ENCODE measurements at places on chromosomes 2 and 18.

- no peak for DNase-seq
Measured at GRCh38 chr2:64735504-64735903, 81.8 kb upstream of the SERTAD2 start.

DNA sequence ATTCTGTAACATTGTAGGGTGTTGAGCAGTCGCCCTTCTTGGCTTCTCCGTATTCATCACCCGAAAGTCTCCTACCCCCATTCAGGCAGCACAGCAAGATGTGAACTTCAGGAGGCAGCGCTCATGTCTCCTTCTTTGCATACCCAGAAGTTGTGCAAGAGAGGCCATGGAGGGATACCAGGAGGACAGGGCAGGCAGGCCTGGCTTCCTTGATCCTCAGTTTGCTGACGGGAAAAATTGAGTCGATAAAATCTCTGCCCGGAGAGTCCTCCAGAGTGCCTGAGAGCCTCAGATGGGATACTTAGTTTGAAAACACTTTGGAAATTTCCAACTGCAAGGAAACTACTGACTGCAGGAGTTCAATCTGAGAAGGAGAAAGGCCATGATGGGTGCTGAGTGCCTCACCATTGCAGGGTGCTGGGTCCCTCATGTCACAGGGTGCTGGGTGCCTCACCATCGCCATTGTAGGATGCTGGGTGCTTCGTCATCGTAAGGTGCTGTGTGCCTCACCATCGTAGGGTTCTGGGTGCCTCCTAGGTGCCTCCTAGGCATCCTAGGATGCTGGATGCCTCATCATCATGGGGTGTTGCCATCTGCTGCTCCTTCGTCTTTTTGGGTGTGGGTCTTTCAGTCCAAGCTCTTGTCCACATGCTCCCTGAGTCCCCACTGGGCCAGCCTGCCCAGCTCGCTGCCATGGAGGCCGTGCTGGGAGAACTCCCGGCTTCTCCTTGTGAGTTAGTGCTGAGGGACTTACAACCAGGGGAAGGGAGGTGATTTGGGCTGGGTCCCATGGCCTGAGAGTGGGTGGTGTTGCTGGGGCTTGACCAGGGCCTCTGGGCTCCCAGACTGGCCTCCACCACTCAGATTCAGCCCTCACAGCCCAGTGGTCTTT lies 162.4 kb downstream of the DDX1 start:
- peak; percentile 37 for DNase-seq

DNA sequence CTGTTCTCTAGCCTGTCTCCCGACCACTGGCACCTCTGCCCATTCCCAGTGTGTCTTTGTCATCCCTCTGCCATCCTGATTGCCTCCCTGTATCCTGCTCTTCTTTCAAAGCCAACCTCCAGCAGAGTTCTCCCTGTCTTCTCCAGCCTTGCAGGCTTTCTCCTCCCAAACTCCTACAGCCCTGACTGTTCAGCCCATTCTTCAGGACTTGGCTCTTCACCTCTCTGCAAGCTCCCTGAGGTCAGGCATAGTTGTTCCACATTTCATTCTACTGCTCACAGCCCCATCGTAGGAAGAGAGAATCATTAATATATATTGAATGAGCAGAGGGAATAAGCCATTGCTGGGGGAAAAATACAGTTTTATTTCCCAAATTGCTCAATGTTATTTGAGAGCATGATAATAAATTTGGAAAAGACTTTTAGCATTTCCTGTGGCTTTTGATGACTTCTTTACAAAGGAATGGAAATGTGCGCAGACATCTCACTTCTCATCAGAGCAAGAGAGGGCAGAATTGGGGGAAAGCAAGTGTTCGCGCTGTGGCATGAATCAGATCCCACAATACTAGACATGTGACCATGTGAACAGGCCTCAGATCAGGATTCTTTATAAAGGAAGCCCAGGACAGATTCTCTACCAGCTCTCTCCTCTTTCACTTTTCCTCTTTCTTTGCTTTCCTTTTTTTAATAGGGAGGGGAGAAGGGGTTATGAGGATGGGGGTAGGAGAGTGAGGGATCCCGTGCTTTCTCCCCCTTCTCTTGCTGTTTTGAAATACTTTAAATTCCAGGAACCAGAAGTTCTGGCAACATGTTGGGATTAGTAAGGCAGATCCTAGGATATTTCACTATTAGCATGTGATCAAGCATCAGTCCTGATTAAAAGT lies 37.4 kb downstream of the EPAS1 start:
- DNase-seq, result no peak

GRCh38 chr18:6565815-6566081 lies 151.0 kb upstream of the L3MBTL4 start:
- no peak for DNase-seq

DNA sequence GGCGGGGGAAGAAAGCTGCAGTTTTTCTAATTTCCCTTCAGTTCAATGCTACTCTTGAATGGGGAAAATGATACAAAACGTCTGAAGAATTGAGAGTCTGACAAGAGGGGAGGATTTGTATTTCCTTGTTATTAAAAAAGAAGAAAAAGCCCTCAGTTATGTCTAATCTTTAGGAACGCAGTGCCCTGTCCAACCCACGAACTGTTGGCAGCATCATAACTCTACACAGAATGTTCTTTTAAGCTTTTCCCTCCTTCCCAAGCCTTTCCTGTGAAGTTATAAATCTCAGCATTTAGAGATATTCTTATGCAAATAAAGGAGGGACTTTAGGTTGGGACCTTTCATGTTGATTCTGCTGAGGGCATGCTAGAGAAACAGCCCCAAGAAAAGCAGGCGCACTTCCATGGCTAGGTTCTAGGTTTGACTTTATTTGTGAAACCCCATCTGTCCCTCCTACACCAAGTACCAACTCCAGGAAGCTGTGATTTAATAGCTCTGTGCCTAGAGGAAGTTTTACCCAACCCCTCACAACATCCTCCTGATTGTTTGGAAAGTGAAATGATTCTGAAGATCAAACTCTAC lies 288.6 kb downstream of the SETBP1 start:
- no peak for DNase-seq

GRCh38 chr2:797556-797955 lies 120.3 kb upstream of the TMEM18 start:
- no peak for DNase-seq

DNA sequence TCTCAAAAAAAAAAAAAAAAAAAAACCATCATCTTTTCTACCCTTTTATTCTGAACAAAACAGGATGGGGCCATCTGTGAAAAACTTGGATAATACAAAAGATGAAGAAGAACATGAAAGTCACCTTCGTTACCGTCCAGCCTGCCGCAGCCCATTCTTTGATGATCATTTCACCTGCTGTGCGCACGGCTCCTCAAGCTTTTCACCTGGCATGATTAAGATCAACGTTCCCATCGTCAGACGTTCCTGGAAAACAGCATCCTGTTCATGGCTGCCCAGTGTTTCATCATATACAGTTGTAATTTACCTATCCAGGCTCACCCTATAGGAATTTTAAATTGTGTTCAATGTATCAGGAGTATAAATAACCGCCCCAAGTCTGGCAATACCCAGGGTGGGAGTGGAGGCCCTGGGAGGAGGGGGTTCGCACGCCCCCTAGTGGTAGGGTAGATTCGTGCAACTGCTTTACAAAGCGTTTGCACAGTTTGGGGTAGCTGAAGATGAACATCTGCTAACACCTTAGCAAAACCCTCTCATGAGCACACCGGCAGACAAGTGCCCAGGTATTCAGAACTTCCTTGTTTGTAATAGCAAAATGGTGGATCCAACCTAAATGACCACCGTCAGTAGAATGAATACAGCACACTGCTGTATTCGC lies 49.0 kb upstream of the GLI2 start:
- DNase-seq, result no peak

DNA sequence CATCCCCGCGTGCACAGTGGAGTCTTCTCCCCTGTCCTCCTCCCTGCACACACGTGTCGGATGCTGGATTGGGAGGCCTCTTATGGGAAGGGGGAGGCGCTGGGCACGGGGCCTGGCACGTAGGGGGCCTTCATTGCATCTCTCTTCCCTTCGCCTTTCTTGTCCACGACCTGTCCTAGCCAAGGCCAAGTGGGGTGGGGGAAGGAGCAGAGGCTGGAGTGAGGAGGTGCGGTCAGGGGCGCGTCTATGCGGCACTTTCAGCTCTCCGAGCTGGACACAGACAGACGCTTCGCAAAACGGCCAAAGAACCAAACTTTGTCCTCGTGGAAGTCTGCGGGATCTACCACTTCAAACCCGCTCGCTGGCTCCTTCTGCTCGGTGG lies 13.4 kb downstream of the ALPG start:
- DNase-seq, result no peak

DNA sequence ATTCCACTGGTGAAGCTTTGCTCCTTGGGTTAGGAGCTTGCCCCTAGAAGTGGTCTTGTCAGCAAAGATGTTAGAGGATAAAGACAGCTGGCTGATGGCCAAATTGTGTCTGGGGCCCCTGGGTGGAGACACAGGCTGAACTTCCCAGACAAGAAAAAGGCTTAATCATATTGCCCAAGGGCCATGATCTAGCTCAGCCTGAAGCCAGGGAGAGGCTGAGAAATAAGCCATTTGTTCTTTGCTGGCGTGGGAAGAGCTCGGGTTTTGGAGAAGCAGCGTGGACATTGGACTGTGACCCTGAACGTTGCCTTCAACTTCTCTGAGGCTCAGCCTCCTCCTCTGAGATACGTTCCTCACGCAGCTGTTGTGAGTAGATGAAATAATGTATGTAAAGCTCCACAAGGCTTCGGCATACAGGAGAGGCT lies 153.0 kb downstream of the ZFP36L2 start:
- DNase-seq, result no peak

DNA sequence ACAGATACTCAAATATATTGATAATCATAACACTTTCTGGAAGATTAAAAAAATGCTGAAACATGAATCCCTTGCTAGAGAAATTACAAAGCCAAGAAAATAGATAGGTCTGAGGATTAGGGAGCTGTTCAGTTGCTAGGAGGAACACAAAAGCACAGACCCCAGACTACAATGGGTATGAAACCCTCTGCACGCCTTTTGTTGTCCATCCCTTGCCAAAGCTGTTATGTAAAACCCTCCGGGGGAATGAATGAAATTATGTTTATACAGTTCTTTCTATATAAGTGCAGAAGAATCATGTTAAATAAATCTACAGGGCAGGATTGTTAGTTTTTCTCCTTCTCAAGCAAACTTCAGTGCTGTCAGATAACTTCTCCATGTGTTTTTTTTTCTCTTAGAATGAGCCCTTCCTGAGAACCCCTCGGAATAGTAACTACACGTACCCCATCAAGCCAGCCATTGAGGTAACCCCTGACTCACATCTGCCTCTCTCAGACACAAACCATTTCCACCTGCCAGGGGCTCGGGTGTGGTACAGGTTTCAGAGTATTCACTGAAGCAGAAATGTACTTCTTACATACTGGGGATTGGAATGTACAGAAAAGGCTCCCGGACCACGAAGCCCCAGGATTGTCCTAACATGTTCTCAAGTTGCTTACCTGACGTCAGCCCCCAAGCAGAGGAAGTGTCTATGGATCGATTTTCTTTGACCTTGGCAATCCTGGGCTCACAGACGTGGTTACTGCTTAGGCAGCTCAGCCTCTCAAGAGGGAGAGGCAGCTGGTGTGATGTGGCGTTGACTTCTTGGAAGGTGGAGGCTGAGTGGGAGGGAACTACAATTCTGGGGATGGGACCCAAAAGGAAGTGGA lies 118.0 kb downstream of the PLB1 start:
- peak; percentile 75 for DNase-seq

- DNase-seq, result no peak
Measured at GRCh38 chr2:191951832-191952231, 104.9 kb upstream of the CAVIN2 start.

DNA sequence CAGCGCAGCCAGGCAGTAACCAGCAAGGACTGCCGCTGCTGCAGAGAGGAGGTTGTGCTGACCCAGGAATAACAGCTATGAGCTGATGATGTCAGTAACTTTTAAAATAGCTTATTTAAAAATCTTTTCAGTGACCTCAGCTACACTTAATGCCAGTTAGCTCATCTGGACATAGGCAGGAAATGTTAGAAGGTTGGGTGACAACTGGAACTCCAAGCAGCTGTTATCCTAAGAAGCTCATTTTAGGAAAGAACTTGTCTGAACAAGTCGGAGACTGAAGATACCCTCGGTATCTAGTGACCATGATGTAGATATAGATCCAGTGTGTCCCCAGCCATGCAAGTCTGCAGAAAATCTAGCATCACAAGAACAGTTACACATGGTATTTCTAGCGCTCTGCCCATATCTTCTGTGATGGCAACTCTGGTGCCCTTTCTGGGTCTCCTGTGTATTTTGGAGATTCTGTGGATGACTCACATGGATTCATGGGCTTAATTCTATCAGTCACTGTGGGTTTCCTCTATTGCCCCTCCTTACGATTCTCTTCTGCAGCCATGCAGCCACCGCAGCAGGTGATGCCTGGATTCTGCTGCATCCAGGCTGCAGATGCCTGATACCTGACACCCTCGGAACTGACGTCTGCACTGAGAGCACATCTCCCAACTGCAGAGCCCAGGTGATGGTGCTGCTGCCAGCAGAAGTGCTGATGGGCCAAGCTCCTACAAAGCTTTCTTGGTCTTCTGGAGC lies 19.8 kb upstream of the PLEK start:
- no peak for DNase-seq

- peak; percentile 62 for DNase-seq
Measured at GRCh38 chr2:63047321-63048279, 3.0 kb upstream of the OTX1 start.

- no peak for DNase-seq
Measured at GRCh38 chr18:60812921-60813320, 440.3 kb upstream of the MC4R start.
